DMS153 (cell line): ENCODE measurements at places on chromosomes 6 and 20.
A peak's percentile ranks its signal among the peaks of the same experiment; 100 is the strongest.

GRCh38 chr6:43269273-43270007 is 26.2 kb downstream of the TTBK1 start:
- no peak for DNase-seq

DNA sequence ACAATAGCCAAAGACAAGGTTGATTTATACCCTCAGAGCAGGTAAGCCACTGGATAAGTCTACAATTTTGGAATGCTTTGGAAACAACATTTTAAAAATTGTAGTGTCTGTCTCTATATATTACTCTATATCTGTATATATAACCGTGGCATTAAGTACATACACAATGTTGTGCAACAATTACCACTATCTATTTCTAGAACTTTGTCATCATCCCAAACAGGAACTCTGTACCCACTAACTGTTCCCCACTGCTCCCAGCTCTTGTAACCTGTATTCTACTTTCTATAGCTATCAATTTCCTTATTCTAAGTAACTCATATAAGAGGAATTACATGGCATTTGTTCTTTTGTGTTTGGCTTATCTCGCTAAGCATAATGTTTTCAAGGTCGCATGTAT is 78.2 kb upstream of the ASCC3 start:
- no peak for DNase-seq

GRCh38 chr6:54990001-54990400 is 143.4 kb downstream of the FAM83B start:
- DNase-seq = no peak

DNA sequence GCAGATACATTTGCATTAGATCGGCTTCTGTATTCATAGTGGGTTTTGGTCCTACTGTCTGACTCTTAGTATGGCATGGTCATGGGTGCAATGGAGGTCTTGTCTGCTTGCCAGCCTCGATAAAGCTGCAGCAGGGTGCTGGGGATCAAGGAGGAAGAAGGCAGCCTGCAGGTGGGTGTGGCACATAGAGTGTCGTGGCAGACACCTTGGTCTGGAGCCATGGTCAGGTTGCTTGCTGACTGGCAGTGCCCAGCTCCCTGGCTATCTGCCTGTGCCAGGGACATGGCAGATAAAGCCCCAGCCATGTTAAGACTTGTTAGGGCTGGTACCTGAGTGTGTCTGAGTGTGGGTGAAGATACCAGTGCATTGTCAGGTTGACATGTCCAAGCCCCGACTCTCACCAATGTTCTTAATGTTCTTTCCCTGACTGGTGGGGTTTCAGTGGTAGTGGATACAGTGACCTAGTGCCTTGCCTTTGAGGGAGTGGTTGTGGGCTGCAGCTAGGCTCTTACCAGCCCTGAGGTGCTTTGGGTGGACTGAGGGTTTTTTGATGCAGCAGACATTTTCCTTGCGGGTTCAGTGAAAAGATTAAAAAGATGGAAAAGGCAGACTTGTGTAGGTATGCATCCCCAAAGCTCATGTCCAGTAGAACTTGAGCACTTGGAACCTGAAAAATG is 1.8 kb downstream of the FAM83D start:
- DNase-seq = no peak

DNA sequence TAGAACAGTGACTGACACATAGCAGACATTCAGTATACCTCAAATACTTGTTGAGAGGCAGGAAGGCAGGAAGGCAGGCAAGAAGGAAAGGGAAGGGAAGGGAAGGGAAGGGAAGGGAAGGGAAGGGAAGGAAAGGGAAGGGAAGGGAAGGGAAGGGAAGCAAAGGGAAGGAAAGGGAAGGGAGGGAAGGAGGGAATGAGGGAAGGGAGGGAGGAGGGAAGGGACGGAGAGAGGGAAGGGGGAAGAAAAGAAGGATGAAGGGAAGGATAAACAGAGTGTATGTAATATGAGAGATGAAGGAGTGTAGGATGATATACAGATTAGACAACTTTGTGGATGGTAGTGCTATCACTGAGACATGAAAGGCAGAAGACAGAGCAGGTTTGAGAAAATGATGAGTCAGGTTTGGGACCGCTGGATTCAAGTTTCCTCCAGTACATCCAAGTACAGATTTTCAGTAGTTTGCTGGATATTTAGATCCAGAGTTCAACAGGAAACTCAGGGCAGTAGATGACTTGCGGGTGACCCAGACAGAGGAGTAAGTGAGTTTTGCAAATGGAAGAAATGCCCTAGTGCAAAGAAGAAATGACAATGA is 85.9 kb downstream of the MAFB start:
- no peak for DNase-seq

DNA sequence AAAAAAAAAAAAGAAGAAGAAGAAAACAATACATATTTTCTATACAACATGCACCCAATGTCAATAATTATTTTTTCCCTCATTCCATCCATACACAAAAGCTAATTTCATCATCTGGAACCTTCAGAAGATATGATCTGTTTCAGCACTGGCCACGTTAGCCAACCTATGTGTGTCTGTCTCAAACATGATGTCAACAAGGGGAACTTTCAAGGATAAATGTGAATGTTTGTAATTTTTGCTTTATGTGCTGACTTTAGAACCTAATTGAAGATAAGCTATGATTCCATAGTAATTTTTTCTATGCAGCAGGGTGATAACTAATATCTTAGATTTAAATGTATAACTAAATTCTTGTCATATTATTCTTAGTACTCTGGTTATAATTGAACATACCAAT is 37.9 kb downstream of the IPCEF1 start:
- no peak for DNase-seq

DNA sequence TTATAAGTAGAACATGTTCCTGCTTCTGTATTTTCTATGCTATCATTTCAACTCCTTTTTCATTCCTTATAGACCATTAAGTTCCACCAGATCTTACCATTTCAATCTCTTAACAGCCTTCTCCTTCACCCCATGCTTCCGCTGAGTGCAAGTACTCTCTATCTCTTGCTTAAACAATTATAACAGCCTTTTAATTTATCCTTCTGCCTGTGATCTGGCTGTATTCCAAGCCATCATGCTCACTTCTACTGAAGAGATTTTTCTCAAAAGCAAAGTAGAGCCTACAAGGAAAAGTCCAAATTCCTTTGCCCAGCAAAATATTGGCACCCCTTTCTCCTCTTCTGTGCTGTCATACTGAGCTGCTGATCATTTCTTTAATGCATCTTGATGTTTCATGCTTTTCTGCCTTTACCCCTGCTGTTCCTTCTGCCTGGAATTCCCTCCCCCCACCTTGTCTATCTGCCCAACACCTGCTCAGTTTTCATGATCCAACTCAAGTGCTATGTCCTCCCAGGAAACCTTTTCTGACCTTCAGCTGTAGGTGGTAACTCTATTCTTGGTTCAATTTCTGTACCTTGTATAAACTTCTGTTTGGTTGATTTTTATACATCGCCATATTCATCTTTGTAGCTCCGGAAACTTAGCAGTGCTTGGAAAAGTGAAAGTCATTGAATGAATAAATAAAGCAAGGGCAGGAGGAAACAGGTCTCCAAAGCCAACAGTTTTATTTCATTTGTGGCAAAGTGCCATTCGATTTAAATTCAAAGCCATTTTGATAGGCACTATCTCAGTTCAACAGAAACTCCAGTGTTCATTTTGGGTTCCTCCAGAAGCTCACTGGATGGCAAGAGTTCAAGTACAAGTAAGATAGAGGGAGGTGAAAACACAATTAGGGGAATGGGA is 10.5 kb upstream of the BMP2 start:
- DNase-seq = peak; percentile 31

- DNase-seq = no peak
Measured at GRCh38 chr20:31637660-31638059, at the start of gene COX4I2. COX4I2 (plus strand) TSS chr20:31637912; CDS start chr20:31639018, 1,106 bp downstream.

DNA sequence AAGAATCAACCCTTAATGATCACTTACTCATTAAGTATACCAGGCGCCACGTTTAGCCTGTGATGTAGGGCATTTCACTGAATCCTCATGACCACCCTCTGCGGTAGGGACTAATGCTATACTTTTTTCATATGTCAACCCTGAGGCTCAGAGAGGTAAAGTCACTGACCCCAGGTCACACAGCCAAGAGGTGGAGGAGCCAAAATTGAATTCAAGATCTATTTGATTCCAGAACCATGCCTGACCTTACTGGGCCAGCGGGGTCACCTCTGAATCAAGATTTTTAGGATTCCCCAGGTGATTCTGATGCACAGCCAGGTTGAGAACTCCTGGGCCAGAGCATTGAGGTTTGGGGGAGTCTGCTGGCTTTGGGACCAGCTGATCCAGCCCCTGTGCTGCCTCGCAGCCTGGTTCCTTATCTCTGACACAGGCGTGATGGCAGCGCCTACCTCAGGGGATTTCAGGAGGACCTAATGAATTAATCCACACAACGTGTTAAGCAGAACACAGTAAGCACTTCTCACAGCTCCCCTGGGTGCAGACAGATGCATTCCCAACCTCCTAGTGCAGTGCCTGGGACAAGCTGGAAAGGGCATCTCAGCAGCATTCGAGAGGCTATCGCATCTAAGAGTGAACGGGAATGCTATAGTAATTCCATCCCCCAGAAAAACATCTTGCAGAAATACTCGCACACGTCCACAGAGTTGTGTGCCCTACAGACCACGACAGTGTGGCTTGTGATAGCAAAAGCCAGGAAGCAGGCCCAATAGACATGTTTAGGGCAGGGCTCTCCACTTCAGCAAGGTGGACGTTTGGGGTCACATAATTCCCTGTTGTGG is 101.4 kb upstream of the PTPN1 start:
- no peak for DNase-seq

DNA sequence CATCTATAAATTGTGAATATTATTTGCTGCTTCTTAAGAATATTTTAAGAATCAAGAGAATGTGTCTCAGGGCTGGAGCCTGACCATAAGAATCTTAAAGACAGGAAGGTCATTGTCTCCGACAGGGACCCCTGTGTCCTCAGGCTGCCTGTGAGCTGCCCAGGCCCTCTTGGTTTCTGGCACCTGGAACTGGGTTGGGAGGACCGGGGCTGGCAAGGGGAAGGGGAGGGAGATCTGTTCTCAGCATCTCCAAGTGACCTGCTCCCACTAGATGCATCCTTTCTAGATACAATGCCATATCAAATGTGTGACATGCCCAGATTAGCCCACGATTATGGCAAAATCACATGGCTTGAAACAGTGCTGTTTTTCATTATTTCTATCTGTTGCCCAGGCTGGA is 110.5 kb downstream of the SCML4 start:
- no peak for DNase-seq

DNA sequence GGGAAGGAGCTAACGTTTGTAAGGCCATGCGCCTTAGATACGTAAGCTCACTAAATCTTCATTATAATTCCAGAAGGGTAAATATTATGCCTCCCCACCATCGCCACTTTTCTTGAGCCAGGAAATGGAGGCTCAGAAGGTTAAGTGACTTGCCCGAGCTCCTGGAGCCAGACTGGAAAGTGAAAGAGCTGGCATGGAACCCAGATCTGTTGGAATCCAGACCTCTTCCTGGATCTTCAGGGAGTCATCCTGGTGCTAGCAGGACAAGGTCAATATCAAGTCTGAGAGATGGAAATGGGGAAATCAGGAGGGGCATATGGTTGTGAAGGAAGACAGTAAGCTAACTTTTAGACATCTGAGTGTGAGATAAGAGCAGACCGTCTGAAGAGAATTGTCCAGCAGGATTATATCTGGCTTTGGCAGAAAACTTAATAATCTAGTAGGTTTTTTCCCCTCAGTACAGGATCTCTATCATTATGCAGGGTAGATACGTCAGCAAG is 6.2 kb downstream of the TMEM200A start:
- DNase-seq = no peak

GRCh38 chr6:129860908-129861665 is at the start of gene TMEM244:
TMEM244 (minus strand) TSS chr6:129861315; CDS start chr6:129861188, 127 bp downstream.
- DNase-seq = no peak
